ENCODE measurements at places on chromosomes 1 and 21.

GRCh38 chr1:45998020-45998617 lies 134.3 kb downstream of the PIK3R3 start:
- DNase-seq: no peak

- no peak for DNase-seq
These were observed 136.4 kb upstream of the DEPDC1 start for GRCh38 chr1:68633141-68633919.

DNA sequence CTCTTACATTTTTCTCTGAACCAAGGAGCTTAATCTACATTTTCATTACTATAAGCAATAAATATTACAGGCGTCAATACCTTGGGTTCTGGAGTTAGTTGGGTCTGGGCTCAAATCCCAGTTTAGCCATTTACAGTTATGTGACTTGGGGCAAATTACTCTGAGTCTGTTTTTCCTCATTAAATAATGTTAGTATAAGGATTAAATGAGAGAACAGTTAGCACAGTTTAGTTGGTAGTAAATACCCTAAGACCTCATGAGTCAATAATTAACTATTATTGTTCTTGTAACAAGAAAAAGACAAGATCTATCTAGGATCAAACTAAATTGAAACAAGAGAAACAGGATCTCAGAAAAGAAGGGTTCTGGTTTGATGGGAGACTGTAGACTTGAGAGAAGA lies 4.6 kb downstream of the C1orf116 start:
- DNase-seq: no peak

GRCh38 chr21:16713331-16714117 lies 799.3 kb upstream of the CXADR start:
- no peak for DNase-seq
